IMR-90 (cell line): ENCODE measurements at places on chromosomes 4 and X.

GRCh38 chrX:101078716-101079598 lies at the start of gene TMEM35A:
TSS of gene TMEM35A (plus strand) at chrX:101078879. CDS start at chrX:101079003, 124 bp downstream.
- DNase-seq = peak; percentile 51

- no peak for DNase-seq
Measured at GRCh38 chr4:4880492-4880891, 21.0 kb downstream of the MSX1 start.

GRCh38 chr4:174340714-174341113 lies 57.0 kb downstream of the CEP44 start:
- DNase-seq = no peak

DNA sequence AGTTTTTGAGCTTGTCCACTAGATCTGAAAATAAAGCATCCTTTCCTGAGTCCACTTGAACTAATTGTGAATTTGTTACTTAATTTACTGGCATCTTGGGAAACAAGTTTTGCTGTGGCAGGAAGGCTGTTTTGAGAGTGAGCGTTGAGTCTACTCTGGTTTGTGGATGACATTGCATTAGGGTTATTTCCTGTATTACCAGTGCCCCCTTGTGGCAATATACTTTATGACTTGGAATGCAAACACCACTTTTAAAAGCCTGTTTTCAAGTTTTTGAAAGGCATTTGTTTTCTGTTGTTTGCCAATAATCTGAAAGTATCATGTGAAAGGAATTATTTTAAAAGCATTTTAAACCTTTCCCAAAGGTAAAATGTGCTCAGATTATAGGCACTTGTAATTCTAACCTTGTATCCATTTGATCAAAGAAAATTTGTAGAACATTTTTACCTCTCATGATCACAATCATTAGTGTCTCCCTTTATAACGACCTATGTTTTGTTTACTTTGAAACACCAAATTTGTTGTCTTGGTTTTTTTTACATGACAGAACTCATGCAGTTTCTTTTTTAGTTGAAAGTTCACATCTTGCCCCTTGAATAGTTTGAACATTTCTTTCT lies 18.0 kb upstream of the CYP2U1 start:
- DNase-seq = peak; percentile 76

- no peak for DNase-seq
Measured at GRCh38 chrX:44723426-44723825, 120.4 kb upstream of the DUSP21 start.

DNA sequence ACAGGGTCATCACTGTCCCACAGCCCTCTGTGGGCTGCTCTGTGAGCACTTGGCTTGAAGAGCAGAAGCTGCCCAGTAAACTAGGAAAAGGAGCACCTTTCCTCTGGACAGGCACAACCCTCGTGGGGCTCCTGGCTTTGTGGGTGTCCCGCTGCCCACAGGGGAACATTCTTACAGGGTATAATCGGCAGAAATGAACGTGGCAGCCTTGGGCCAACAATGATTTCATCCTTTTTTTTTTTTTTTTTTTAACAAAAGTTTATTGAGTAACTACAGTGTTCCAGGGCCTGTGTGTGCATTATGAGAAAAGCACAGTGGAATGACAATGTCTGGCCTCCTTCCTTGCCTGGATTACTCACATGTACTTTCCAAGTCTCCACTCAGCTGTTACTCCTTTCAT lies 197.2 kb downstream of the PDGFC start:
- DNase-seq = peak; percentile 96

- DNase-seq = no peak
Measured at GRCh38 chr4:189376901-189377300, 563.8 kb upstream of the FRG1 start.
